ENCODE measurements at places on chromosomes 3 and 15.

GRCh38 chr3:17179381-17180205, 294.8 kb downstream of the PLCL2 start:
- no peaks in the 10 kb centered on the region for H3K4me1 ChIP-seq
- no peaks in the 10 kb centered on the region for H3K36me3 ChIP-seq
- H3K27me3 ChIP-seq: no peaks in the 10 kb centered on the region
- no peak for DNase-seq

DNA sequence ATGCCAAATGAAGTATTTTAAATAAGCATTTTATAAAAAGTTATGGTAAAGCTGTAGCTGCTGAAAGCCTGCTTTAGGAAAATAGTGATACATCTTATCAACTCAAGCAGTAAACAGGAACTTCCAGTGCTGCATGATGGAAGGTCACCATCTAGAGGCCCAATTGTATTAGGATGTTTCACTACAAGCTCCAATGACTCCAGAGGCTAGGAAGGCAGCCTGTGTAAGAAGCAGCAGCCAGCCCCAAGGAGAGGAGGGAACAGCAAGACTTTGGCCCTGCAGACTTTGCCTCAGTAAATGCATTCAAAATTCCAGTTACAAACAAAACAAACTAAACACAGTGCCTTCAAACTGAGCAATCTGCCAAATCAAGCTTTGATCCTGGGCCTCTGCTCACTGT, 32.1 kb downstream of the ILDR1 start:
- no peak overlapping the region for H3K4me3 ChIP-seq
- no peaks in the 10 kb centered on the region for H3K27me3 ChIP-seq
- H3K27ac ChIP-seq: no peak overlapping the region
- H3K36me3 ChIP-seq: no peaks in the 10 kb centered on the region

DNA sequence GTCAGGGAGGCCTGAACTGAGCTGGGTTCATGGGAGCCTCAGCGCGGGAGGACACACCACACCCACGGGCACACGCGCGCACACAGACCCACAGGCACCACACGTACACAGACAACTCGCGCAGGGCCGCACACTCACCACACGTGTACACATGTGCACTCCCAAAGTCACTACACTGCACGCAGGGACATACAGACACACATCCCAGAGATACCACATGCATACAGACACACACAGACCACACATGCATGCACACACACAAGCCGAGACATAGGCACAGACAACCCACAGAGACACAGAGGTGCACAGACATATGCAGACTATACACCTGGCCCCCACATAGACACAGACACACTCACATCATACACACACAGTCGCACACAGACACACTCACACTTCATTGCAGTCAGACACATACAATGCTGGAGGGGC, 1.1 kb upstream of the MGLL start:
- H3K27ac ChIP-seq: peak overlapping the region; percentile 15
- no peak for DNase-seq
- H3K27me3 ChIP-seq: no peaks in the 10 kb centered on the region

DNA sequence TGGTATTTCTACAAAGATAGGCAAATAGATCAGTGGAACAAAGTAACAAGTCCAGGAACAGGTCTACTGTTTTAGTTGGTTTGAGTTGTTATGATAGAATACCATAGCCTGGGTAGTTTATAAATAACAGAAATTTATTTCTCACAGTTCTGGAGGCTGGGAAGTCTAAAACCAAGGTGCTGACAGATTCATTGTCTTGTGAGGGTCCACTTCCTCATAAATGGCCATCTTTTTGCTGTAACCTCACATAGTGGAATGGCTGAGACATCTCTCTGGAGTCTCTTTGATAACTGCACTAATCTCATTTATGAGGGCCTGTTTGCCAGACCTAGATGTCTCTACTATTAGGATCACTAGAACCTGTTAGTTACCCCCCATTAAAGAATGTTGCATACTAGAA, 152.3 kb upstream of the MYRIP start:
- no peaks in the 10 kb centered on the region for H3K27me3 ChIP-seq
- no peak overlapping the region for H3K27ac ChIP-seq
- no peak overlapping the region for H3K4me3 ChIP-seq
- H3K36me3 ChIP-seq: no peaks in the 10 kb centered on the region
- no peak for DNase-seq

DNA sequence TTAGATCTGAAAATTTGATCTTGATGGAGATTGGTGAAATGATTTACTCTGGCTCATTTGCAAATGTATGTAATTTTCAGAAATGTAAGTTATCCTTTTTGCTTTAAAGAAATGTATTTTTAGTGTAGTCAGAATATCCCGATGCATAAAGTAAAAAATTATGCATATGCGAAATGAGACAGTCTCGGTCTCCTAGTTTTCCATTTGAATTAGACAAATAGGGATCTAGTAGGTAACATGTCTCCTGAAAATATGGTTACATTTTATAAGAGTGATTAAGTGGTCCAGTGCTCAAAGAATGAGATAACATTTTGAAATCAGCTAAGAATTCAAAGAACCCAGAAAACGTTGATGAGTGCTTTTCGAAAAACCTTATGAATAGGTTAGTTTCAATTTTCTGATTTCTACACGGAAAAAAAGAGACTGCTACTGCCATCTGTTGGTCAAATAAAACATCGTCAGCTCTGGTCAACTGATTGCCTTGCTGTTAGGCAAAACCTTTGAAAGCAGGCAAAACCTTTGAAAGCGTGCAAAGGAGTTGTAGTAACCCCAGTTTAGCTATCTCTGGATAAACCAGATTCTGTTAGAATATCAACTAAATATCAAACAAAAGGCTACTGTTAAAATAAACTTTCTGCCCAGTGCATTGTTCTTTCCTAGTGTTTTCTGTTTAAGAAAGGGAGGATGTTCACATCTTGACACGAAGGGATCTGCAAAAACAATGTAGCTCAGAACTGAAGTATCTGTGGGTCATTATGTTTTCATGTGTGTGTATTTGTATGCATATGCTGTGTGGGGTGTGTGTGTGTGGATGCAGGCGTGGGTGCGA, 59.3 kb upstream of the CHMP2B start:
- H3K4me1 ChIP-seq: no peaks in the 10 kb centered on the region
- no peaks in the 10 kb centered on the region for H3K27me3 ChIP-seq
- H3K36me3 ChIP-seq: no peaks in the 10 kb centered on the region
- DNase-seq: no peak

DNA sequence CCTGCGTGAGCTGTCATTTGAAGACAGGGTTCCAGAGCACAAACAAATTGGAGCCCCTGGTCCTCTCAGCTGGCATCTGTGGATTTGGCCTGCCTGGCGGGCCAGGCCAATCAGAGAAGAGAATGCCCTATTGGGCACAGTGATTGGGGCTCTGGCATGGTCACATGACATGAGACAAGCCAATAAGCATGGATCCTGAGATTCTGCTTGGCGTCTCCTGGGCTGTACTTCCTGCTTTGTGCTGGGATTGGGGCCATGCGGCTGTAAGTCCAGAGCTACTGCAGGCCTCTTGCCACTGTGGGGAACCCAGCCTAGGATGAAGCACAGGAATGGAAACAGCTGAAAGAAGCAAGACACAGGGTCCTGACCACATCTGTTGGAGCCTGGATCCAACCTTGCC, 121.4 kb downstream of the FBLN2 start:
- no peak for DNase-seq
- H3K27ac ChIP-seq: no peak overlapping the region
- no peaks in the 10 kb centered on the region for H3K27me3 ChIP-seq
- H3K36me3 ChIP-seq: no peaks in the 10 kb centered on the region
- H3K4me1 ChIP-seq: no peaks in the 10 kb centered on the region
- H3K4me3 ChIP-seq: no peak overlapping the region

- no peaks in the 10 kb centered on the region for H3K4me1 ChIP-seq
- H3K27me3 ChIP-seq: no peaks in the 10 kb centered on the region
- no peak overlapping the region for H3K27ac ChIP-seq
- no peak for DNase-seq
- no peak overlapping the region for H3K4me3 ChIP-seq
- H3K36me3 ChIP-seq: no peaks in the 10 kb centered on the region
Observed at GRCh38 chr3:23489300-23490158, 286.4 kb downstream of the UBE2E2 start.
